Right renal pelvis (tissue), 4 donors: ENCODE measurements at places on chromosomes 11 and 22.

DNA sequence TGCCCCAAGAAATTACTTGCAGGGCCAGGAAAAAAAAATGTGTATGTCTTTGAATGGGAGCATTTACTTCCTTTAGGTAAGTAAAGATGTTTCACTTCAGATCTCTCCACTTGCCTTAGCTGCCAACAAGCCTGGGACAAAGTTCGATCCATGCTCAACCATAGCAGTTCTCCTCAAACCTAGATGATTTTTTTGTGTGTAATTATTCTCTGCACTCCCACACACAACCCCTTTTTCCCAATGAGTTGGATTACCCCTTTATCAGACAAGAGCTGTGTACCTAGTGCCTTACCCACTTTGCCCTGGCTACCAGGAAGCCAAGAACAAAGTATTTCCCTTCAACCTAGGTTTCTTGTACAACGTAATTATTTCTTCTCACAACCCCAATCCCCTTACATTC is 35.6 kb downstream of the TPBGL start:
- no peak for DNase-seq

- no peak for DNase-seq
Measured at GRCh38 chr11:105582497-105582896, 27.4 kb upstream of the GRIA4 start.

- no peak for DNase-seq
Measured at GRCh38 chr11:103904324-103904667, 132.1 kb upstream of the DDI1 start.

DNA sequence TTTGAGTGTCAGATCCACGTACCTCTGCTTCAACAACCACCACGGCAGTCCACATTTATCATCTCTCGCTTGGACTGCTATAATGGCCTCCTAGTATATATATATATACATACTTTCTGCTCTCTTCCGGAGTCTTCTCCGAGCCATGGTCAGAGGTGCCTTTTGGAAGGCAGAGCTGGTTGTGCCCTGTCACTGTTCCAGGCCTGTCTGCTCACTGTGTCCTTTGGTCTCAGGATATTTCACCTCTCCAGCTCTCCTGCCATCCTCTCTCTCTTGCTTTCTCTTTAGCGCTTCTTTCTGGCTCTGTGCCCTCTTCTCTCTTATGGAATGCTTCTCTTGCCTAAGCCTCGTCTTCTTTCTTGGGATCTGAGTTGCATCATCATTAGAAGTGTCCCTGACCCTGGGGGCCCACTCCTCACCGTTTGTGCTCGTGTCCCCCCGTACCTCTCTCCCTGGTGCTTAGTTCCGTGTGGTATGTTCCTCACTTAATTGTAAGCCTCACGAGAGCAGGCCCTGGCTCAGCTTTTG is 86.1 kb upstream of the RASSF10 start:
- DNase-seq, result no peak

DNA sequence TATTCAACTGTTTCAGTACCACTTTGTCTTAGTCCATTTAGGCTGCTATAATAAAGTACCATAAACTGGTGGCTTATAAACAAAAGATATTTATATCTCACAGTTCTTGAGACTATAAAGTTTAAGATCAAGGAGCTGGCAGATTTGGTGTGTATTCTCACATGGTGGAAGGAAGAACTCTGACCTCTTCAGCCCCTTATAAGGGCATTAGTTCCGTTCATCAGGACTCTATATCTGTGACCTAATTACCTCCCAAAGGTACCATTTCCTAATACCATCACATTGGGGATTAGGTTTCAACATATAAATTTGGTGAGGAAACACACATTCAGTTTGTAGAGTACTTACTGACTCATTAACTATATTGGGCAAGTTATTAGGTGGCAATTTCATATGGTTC is 10.7 kb upstream of the ARL14EP start:
- DNase-seq, result no peak

DNA sequence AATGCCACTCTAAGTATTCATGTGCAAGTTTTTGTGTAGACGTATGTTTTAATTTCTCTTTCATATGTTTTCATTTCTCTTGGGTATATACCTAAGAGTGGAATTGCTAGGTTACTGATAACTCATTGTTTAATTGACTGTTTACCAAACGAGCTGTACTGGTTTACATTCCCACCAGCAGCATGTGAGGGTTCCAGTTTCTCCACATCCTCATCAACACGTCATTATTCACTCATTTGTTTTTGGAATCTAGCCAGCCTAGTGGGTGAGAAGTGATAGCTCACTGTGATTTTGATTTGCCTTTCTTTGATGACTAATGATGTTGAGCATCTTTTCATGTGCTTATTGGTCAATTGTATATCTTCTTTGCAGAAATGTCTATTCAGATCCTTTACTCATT is 4.0 kb downstream of the ANKRD13D start:
- DNase-seq, result no peak
